ENCODE measurements at places on chromosomes 1 and 21.

DNA sequence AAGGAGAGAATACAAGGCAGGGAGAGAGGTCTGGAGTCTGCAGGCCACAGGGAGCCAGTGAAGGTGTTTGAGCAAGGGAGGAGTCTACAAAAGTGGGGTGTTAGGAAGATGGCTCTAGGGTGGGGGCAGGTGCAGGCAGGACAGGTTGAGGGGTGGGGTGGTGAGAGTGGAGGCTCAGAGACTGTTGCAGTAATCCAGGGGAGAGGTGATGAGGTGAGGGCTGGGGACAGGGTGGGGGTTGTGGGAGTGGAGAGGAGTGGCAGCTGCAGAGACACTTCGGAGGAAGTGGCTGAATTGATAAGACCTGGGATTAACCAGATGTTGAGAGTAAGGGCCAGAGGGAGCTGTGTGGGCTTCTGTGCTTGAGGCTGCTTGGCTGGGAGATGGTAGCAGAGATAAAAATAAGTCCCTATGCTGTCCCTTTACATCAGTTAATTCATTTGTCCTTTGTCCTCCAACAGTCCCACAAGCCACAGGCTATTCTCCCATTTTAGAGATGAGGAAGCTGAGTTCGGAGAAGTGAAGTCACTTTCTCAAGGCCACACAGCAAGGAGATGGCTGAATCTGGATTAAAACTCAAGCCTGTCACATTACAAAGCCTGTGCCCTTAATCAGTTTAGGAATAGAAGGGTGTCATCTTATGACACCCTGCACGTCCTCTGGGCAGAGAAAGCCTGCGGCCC lies 54.8 kb upstream of the SYNC start:
- no peak for DNase-seq

GRCh38 chr1:81681114-81681513 lies 119.6 kb upstream of the ADGRL2 start:
- no peak for DNase-seq

DNA sequence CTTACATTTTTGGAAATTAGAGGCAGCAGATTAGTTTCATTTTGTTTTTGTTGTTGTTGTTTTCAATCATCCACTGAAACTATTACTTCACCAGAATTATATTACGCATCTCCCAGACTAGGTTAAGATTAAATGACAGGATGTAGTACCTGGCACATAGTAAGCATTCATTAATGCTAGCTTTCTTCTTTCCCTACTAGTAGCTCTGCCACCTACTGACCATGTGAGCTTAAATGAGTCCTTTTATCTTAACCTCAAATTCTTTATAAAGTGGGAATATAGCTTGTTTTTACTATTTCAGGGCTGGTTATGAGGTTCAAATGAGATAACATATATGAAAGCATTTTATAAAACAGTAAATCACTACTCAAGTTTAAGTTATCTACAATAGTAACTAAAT lies 10.2 kb upstream of the ASPM start:
- DNase-seq, result peak; percentile 9

- DNase-seq, result no peak
These were observed 17.2 kb upstream of the POFUT2 start for GRCh38 chr21:45304945-45305344.

- DNase-seq, result no peak
These were observed 55.3 kb downstream of the CACHD1 start for GRCh38 chr1:64525116-64525686.

GRCh38 chr1:196660852-196661251 lies 9.0 kb downstream of the CFH start:
- peak; percentile 68 for DNase-seq

GRCh38 chr1:185734929-185735700 lies 924 bp downstream of the HMCN1 start:
- peak; percentile 46 for DNase-seq

GRCh38 chr1:147545133-147545532 lies 3.8 kb downstream of the BCL9 start:
- DNase-seq, result peak; percentile 83

GRCh38 chr1:64229307-64229706 lies 25.9 kb downstream of the UBE2U start:
- DNase-seq, result no peak

All from GM23248 (cell line).